ENCODE measurements at places on chromosomes 16 and 17. TPM values are rescaled to one million over a fixed set of nuclear protein-coding genes. Genes with fewer than 3 reads are reported as not detected.

- H3K4me1 ChIP-seq: no peaks in the 10 kb centered on the region
- no peak overlapping the region for H3K27ac ChIP-seq
- H3K36me3 ChIP-seq: no peaks in the 10 kb centered on the region
- H3K27me3 ChIP-seq: no peaks in the 10 kb centered on the region
- DNase-seq: no peak
- no peak overlapping the region for H3K4me3 ChIP-seq
These were observed 42.6 kb upstream of the ATF7IP2 start for GRCh38 chr16:10343124-10343760.

DNA sequence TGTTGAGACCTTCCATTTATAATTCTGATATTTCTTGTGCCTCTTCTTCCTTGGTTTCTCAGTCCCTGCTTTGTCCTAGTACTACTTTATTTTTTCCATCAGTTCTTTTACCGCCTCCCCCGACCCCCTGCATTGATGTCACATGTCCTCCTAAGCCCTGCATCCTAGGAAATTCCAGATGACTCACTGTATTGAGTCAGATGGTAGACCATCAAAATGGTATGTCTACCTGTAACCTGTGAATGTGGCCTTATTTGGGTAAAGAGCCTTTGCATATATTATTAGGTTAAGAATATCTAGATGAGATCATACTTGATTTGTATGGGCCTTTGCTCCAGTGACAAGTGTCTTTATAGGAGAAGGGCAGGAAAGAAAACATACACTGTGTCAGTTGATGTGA lies 515.3 kb upstream of the CA10 start:
- no peaks in the 10 kb centered on the region for H3K4me1 ChIP-seq
- no peak overlapping the region for H3K4me3 ChIP-seq
- H3K36me3 ChIP-seq: no peaks in the 10 kb centered on the region
- no peak for DNase-seq

DNA sequence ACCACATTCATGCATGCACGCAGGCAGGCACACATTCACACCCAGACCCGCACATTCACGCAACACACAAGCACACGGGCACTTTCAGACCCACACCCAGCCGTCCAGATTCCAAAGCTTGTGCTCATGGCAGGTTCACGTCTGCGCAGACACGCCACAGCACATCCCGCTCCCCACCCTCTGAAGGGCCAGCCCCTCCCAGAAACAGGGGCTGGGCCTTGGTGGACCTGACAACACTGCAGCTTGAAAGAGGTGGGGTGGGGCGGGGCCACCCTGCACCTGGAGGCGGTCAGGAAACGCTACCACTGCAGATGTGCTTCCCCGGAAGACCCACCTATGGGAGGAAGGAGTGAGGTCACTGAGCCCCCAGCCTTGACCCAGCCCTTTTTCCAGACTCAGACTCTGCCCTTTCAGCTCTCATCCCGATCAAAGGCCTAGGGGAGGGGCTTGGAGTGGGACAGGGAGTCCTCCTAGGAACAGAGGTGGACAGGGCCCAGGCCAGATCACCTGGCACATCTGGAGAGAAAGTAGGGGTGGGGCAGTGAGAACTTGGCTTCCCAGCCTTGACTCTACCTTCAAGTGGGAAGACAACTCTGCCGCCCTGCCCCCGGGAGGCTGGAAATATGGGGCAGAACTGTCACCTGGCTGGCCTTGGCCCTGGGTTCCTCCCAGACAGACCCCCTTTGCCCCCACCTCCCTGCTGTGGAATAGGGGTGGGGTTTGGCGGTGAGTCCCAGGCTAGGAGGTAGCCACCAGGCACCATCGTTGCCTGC lies 11.0 kb downstream of the P3H4 start:
- peaks cover 6% of the 10 kb centered on the region for H3K4me1 ChIP-seq
- no peaks in the 10 kb centered on the region for H3K36me3 ChIP-seq
- DNase-seq: no peak

- H3K27me3 ChIP-seq: no peaks in the 10 kb centered on the region
- DNase-seq: no peak
- H3K4me3 ChIP-seq: no peak overlapping the region
- H3K27ac ChIP-seq: no peak overlapping the region
- no peaks in the 10 kb centered on the region for H3K36me3 ChIP-seq
These were observed 514.9 kb upstream of the GOT2 start for GRCh38 chr16:59249011-59249410.

DNA sequence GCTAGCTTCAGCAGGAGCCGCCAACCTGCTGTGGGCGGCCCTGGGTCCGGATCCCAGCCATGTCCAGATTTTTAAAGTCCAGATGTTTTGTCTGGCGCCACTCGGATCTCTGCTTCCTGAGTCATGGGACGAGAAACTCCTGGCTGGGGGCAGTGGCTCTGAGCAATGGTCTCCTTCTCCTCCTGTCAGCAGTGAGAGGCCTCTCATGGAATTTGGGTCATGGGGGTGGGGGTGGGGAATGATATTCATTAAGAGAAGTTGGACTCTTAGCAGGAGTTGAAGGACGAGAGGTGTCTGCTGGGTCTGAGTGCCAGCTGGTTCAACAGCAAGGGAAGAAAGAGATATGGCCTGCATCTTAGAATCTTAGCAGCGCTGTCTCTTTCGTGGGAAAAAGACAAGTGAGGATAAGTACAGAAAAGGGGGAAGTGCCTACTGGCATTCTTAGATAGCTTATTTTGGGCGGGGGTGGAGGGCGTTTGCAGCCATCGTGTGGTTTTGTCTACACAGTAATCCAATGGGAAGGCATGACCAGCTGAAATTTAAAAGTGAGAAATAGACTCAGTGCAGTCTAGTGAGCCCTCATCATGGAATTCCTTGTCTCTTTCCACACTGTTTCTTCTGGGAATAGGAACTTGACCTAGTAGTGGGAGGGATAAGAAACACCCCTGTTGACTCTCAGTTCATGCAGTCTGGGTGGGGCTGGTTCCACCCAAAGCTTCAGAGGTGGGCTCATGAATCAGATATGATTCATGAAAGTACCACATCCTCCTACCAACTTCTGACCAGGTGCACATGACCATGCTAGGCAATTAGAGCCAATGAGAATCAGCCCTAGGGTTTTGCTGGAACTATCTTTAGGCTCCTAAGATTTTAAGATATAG lies 80.5 kb downstream of the MYH13 start:
- DNase-seq: peak; percentile 72
- no peaks in the 10 kb centered on the region for H3K36me3 ChIP-seq
- H3K4me1 ChIP-seq: no peaks in the 10 kb centered on the region

DNA sequence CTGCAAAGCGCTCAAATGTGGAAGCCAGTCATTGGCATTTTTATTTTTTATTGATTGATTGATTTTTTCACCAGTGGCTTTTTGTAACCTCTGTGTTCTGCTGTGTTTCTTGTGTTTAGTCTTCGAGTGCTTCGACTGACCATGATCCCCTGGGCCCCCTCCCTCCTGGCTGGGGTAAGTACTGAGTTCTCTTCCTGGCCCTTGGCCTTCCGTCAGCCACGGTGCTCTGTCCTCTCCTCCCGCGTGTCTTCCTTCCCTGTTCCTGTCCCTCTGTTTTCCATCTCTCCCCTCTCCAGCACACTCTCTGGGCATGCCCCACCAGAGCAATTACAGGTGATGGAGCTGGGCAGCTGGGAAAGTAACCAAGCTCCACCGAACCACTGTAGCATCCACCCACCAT lies 25.8 kb upstream of the CLEC18A start:
- no peak for DNase-seq
- no peaks in the 10 kb centered on the region for H3K27me3 ChIP-seq

DNA sequence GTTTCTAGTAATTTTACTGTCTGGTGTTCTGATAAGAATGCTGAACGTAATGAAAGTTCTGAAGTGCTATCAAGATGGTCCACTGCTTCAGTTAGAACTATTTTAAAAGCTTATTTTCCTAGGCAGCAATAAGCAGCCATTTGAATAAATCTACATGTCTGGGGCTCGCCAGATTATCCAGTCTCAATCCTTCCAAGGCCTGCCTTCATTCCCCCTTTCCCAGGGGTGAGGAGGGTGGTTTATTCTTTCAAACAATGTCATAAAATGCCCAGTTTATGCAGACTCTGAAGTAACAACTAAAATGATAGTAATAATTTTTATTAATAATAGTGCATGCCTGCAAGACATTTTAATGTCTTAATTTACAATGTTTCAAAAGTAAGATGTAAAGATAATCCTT lies 2.4 kb downstream of the CDH11 start:
- no peaks in the 10 kb centered on the region for H3K36me3 ChIP-seq
- H3K27ac ChIP-seq: no peak overlapping the region
- H3K4me3 ChIP-seq: no peak overlapping the region
- DNase-seq: no peak
- H3K4me1 ChIP-seq: peaks cover 15% of the 10 kb centered on the region

DNA sequence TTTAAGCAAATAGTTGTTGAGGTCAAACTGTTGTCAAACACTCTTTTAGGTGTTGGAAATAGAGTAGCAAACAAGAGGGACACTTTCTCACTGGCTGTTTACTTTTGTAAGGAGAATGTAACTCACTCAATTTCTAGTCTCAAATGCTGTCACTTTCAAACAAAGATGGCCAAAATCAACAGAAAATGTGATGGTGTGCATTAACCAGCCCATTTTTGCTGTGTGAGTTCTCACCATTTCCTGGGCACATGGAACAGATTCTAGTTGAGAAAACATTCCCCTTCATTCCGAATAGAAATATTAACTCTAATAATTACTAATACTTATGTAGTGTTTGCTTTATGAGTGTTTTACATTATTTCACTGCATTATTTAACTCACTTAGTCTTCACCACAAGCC lies 128.2 kb upstream of the XYLT1 start:
- H3K36me3 ChIP-seq: no peaks in the 10 kb centered on the region
- no peaks in the 10 kb centered on the region for H3K27me3 ChIP-seq
- no peak overlapping the region for H3K4me3 ChIP-seq
- H3K27ac ChIP-seq: no peak overlapping the region

- H3K4me1 ChIP-seq: no peaks in the 10 kb centered on the region
- no peak overlapping the region for H3K4me3 ChIP-seq
- no peaks in the 10 kb centered on the region for H3K36me3 ChIP-seq
- no peak overlapping the region for H3K27ac ChIP-seq
- H3K27me3 ChIP-seq: no peaks in the 10 kb centered on the region
- no peak for DNase-seq
These were observed 128.5 kb upstream of the EEF2KMT start for GRCh38 chr16:5225931-5226655.

- no peak overlapping the region for H3K4me3 ChIP-seq
- no peaks in the 10 kb centered on the region for H3K4me1 ChIP-seq
- H3K27ac ChIP-seq: no peak overlapping the region
- no peaks in the 10 kb centered on the region for H3K36me3 ChIP-seq
- DNase-seq: no peak
- peaks cover 28% of the 10 kb centered on the region for H3K27me3 ChIP-seq
These were observed 4.8 kb downstream of the MARVELD3 start for GRCh38 chr16:71630808-71631207.

DNA sequence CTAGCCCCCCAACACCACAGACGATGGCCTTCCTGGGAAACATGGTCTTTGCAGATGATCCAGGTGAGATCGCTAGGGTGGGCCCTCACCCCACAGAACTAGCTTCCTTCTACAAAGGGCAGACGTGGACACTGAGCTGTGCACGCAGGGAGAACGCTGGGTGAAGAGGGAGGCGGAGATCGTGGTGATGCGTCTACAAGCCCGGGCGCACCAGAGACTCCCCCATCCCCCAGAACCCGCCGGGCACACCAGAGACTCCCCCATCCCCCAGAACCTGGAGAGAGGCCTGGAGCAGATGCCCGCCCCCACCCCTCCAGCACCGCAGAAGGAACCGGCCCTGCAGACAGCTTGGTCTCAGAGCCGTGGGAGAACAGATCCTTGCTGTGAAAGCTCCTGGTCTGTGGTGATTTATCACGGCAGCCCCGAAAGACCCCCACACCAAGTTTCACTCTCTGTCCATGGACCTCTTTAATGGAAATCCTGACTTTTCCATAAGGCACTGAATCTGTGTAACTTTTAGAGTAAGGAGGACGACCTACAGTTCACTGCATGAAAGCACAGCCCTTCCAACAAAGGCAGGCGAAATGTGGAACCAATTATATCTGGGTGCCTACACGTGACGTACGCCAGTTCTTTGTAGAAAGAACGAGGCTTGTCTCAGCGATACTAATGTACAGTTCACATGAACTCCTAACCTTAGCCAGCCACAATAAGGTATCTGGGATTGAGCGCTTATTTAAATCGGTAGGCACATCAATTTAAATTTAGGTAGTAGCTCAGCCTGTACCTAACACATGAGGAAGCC lies 88.5 kb downstream of the ANKRD11 start:
- DNase-seq: peak; percentile 30
- no peaks in the 10 kb centered on the region for H3K27me3 ChIP-seq
- peaks cover 42% of the 10 kb centered on the region for H3K4me1 ChIP-seq

GRCh38 chr16:13014476-13014875 lies 113.1 kb downstream of the SHISA9 start:
- DNase-seq: no peak
- H3K4me3 ChIP-seq: no peak overlapping the region
- H3K27ac ChIP-seq: no peak overlapping the region
- H3K36me3 ChIP-seq: no peaks in the 10 kb centered on the region
- H3K27me3 ChIP-seq: no peaks in the 10 kb centered on the region

- DNase-seq: no peak
- H3K27me3 ChIP-seq: no peaks in the 10 kb centered on the region
- no peak overlapping the region for H3K4me3 ChIP-seq
- H3K36me3 ChIP-seq: no peaks in the 10 kb centered on the region
- peaks cover 12% of the 10 kb centered on the region for H3K4me1 ChIP-seq
- no peak overlapping the region for H3K27ac ChIP-seq
These were observed 8.2 kb downstream of the MYLK3 start for GRCh38 chr16:46739934-46740333.

DNA sequence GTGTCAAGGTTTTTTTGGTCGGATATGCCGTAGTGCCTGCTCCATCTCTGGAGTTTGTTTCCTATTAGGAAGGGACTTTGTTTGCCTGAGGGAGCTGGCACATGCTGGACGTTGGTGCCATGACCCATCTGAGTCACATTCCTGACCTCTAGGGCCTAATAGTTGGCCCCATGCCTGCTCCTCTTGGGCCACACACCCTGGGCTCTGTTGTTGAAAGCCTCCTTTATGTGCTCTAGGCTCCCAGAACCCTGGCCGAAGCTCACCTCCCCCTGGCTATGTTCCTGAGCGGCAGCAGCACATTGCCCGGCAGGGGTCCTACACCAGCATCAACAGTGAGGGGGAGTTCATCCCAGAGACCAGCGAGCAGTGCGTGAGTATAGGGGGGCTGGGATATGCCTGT lies 18.4 kb downstream of the LIMD2 start:
- no peaks in the 10 kb centered on the region for H3K27me3 ChIP-seq
- no peak overlapping the region for H3K27ac ChIP-seq
- DNase-seq: no peak

- no peaks in the 10 kb centered on the region for H3K27me3 ChIP-seq
- DNase-seq: no peak
- no peak overlapping the region for H3K27ac ChIP-seq
- H3K36me3 ChIP-seq: no peaks in the 10 kb centered on the region
- H3K4me3 ChIP-seq: no peak overlapping the region
These were observed 25.8 kb upstream of the CPNE2 start for GRCh38 chr16:57066625-57067024.

GRCh38 chr16:57775661-57776469 lies 26.4 kb downstream of the KIFC3 start:
- H3K27ac ChIP-seq: no peak overlapping the region
- no peaks in the 10 kb centered on the region for H3K27me3 ChIP-seq
- DNase-seq: peak; percentile 85
- peaks cover 6% of the 10 kb centered on the region for H3K36me3 ChIP-seq
- H3K4me1 ChIP-seq: no peaks in the 10 kb centered on the region

- DNase-seq: no peak
- H3K27ac ChIP-seq: no peak overlapping the region
- no peak overlapping the region for H3K4me3 ChIP-seq
- H3K36me3 ChIP-seq: no peaks in the 10 kb centered on the region
- H3K4me1 ChIP-seq: no peaks in the 10 kb centered on the region
These were observed 59.4 kb downstream of the NT5M start for GRCh38 chr17:17362540-17362930.

Gene AARSD1
- 37.3 TPM for total RNA-seq

Gene ZNRF1
- 34.5 TPM for total RNA-seq

Gene SLC9A5
- 1.7 TPM for total RNA-seq

Gene STX1B
- total RNA-seq: 0.64 TPM

Gene MPP2
- total RNA-seq: 0.42 TPM

Gene SLC5A11
- 0.24 TPM for total RNA-seq

Gene NAGLU
- total RNA-seq: 17.8 TPM

All from psoas muscle (tissue), 8 donors.